NCI-H2171 treated with DMSO at 0.1 percent for 48 hours (cell line): ENCODE measurements at places on chromosomes 5 and 9.

DNA sequence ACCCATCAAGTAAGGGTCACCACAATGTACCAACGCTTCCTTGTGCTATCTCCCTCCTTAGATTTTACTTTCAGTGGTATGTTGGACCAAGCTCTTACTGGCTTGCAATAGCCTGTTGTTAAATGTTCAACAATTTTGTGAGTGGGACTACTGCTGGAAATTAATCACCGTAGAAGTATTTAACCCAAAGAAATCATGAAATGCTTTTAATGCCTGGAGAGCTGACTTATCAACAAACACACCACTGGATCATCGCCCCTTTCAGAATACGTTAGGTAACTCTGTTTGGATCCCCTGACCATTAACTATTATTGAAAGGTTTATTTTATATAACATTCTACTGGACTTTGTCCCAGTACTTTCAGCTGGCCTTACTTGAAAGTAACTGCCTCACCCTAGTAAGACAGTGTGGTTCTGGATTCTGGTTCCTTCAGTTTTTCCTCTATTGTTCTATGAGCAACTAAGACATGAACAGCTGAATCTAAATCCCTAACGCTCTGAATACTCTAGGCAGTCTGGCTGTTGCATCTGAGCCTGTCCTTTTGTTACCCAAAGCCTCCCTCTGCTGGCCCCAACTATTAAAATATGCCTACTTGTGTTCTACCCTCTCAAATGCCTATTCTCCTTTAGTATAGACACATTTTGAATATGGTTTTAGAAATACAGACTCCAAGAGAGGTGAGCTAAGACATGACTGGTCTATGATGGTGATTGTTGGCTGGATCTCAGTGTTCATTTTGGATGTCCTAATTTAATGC is 1203.4 kb upstream of the DMAC1 start:
- DNase-seq, result peak; percentile 36

DNA sequence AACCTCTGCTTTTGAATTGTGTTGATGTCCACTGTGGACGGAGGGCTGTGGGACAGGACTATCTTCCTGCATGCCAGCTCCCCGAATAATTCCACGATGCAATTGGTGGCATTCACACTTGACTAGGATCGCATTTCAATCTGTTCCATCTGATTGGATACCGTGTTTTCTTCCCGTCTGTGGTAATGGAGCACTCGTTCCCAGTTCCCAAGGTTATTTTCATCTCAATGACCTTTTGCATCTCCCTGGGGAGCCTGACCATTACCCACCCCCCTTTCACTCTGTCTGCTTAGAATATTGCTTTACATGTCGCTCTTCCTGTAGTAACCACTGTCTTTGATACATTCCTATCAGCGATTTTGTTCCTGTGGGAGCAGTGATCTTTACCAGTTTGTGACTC is 402.2 kb upstream of the WWC1 start:
- DNase-seq, result no peak

DNA sequence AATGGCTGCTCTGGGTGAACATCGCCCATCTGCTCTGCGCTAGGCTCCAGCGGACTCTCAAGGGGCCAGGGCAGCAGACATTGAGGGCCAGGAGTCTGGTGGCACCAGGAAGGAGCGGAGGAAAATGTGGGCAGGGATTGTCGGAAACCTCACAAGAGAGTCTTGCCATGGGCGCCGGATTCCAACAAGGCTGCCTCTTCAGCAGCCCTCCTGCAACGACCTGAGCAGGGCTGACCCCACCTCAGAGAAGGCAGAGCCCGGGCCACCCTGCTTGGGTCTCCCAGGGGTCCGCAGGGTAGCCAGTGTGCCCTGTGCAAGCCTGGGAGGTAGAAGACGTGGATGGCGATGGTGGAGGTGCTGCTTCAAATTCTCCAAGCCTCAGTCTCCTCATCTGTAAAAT is 11.4 kb upstream of the UNC5A start:
- no peak for DNase-seq

GRCh38 chr5:133252133-133252480 is 200.3 kb downstream of the HSPA4 start:
- no peak for DNase-seq

DNA sequence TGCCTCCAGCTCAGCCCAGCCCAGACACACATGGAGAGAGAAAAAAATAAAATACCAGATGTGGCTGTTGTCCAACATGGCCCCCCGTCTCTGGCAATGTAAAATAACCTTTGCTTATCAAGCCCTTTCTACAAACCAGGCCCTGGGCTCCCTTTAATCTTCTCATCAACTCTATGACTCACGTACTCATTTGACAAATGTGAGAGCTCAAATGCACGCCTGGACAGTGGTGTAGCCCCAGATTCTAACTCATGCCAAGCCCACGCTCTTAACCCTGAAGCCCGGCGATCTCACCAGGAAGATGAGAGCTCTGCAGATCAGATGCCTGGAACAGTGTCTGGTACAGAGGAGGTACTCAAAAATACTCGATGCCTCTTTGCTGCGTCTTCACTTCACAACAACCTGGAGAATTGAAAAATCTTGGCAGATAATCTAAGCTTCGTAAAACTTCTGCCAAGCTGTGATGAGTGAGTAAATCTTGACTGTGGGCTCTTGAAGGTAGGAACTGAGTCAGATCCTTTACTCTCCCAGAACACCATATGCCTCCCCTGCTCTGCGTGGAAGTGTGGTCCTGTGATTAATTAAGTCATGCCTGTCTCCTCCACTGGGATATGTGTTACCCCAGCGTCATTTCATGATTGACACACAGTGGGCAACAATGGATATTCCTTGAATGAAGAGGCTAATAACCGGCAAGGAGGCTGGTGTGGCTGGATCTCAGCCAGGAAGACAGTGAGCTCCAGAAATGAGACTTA is 102.0 kb upstream of the FSTL4 start:
- DNase-seq, result peak; percentile 17

- DNase-seq, result no peak
Observed at GRCh38 chr5:136014049-136015002, 14.5 kb upstream of the TGFBI start.
